Activated CD8-positive, alpha-beta memory T cell treated with anti-CD3 and anti-CD28 coated beads for 1 hour (primary cell): ENCODE measurements at places on chromosomes 2 and 18.

DNA sequence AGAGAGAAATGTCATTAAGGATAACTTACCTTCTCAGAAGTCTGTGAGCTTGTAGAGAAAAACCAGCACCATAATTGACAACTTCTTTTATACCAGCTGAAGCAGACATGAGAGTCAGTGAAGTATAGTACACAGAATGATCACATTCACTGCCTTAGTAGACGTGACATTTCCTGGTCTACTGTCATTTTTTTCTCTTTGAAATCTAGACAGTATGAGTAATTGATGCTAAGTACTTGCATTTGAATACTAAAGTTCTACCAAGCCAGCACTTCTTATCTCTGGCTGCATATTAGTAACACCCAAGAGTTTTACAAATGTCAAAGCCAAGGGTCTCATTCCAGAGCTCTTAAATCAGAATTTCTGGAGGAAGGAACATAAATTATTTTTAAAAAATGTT, 25.4 kb upstream of the ACADL start:
- DNase-seq: no peak

- DNase-seq: no peak
Observed at GRCh38 chr2:36486521-36487044, 111.4 kb downstream of the FEZ2 start.

- DNase-seq: no peak
Observed at GRCh38 chr2:204135752-204136151, 199.2 kb downstream of the ICOS start.

- DNase-seq: no peak
Observed at GRCh38 chr2:16189029-16189835, 248.9 kb downstream of the MYCN start.

DNA sequence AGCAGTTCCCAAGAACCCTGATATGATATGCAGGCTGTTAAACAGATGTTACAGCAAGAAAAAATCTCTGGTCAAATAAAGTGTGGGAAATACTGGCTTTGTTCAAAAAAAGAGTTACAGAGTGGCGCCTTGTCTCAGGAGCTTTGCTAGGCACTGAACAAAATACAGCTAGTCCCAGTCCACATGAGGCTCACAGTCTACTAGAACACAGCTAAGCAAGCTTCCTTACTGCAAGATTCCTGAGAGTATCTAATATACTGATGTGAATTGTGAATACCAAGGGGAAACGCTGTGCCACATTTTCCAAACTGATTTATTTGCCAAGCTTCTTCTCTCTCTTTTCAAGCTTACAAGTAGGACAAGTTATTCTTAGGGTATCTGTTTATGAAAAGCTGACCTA, 188.8 kb upstream of the NABP1 start:
- DNase-seq: no peak

- no peak for DNase-seq
Observed at GRCh38 chr2:112680666-112681101, 34.9 kb downstream of the SLC20A1 start.
